ENCODE measurements at places on chromosomes 7 and 10. TPM values are rescaled to one million over a fixed set of nuclear protein-coding genes. Genes with fewer than 3 reads are reported as not detected.

DNA sequence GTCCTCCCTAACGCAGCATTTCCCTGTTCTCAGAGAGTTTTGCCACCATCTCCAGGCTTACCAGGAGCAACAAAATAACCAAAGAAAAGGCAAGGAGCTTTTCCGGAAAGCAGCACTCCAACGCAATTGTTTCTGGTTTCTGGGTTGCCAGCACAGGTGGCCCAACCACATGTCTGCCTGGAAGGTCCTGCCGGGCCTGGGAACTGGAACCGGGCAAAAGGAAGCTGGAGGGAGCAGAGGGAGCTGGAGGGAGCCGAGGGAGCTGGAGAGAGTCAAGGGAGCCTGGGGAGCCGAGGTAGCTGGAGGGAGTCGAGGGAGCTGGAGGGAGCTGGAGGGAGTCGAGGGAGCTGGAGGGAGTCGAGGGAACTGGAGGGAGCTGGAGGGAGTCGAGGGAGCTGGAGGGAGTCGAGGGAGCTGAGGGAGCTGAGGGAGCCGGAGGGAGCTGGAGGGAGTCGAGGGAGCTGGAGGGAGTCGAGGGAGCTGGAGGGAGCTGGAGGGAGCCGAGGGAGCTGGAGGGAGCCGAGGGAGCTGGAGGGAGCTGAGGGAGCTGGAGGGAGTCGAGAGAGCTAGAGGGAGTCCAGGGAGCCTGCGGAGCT lies 54.6 kb downstream of the STK32C start:
- no peak for DNase-seq

The SCIN gene
- 1.6 TPM for total RNA-seq

DNA sequence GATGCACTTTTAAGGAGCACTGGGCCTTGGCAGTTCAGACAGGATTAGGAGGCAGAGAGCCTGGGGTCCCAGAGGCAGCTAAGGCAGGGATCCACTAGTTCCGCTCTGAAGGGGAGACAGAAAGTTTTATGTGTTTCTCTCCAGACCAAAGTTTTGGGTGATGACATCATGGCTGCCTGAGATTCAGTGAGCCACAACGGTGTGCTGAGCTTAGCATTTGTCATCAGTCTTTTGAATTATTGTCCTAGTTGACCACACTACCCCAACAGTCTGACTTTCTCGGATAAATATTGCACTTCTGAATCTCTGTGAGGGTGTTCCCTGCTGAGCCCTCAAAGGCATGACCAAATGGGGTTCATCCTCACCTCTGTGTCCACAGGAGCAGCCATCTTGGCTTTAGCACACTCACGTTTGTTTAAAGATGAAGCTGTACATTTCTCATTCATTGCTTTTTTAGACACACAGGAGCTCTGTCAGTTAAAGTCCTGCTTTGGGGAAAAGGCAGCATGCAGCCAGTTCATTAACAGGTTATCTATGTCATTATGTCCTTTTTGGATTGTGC lies 297.7 kb upstream of the LRGUK start:
- DNase-seq, result no peak

The UCN3 gene
- total RNA-seq, result not detected

DNA sequence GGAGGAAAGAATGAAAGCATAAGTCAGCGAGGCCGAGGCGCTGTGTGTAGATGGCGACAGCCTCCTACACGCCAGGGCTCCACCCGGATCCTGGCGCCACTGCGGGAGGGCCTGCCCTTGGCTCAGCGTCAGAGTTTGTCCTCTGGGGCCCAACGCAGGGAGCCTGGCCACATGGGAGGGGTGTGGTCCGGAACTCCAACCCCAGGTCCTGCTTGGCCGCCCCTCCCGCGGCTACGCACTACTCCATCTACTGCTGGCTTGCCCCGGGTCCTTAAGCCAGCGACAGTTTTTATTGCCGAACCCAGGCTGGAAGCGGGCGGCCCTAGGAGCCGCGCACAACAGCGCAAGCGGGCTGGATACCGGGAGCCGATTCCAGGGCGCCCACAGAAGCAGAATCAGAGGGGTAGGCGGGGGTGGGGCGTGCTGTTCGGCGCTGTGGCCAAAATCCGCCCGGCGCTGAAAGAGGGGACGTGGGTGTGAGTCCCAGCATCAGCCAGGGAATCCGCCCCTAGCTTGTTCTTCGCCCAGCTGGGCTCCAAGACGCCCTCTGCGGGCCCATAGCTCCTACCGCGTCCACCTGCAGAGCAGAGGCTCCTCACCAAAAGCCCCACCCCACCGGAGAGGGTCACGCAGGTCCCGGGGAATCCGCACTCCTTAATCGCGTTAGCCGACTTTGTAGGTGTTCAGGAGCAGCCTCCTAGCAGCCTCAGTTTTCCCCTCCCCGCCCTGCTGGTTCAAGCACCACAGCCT lies 4.5 kb downstream of the KAZALD1 start:
- DNase-seq, result no peak

DNA sequence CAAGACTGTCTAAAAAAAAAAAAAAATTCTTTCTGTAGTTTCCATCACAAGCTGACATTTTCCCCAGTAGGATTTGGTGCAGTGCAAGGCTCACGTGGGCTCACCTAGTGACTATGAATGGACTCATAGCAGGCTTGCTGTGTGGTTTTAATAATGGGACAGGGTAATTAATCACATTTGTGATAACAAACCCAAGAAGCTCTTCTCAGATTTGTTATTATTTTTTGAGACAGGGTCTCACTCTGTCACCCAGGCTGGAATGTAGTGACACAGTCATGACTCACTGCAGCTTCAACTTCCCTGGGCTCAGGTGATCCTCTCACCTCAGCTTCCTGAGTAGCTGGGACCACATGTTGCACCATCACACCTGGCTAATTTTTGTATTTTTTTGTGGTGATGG lies 40.0 kb downstream of the NACAD start:
- no peak for DNase-seq

- no peak for DNase-seq
Measured at GRCh38 chr10:651692-652091, 37.8 kb downstream of the DIP2C start.
